ENCODE measurements at places on chromosomes 2 and 18. TPM values are rescaled to one million over a fixed set of nuclear protein-coding genes. Genes with fewer than 3 reads are reported as not detected.
A peak's percentile ranks its signal among the peaks of the same experiment; 100 is the strongest.

DNA sequence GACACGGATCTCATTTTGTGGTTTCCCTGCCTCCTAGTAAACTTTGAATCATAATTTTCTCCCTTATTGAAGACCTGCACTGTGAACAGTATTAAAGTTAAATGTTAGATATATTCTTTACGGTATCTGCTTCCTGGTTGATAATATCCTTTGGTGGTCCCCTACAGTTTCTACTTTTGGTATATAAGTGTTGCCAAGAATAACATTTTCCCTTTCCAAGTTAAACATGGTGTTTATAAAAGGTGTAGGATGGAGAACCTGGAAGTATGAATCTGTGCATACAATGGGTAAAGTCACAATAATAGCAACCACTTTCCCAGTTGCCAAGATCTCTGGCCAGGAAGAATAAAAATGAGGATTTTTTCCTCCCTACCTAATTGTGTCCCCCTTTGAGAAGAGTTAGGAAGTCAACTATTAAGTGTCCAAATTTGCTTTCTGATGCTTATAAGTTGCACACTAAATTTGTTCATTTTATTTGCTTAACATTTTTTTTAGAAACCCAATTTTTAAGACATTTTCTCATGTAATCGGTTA lies 201.0 kb upstream of the STK17B start:
- DNase-seq = no peak

DES gene
- not detected for total RNA-seq

DNA sequence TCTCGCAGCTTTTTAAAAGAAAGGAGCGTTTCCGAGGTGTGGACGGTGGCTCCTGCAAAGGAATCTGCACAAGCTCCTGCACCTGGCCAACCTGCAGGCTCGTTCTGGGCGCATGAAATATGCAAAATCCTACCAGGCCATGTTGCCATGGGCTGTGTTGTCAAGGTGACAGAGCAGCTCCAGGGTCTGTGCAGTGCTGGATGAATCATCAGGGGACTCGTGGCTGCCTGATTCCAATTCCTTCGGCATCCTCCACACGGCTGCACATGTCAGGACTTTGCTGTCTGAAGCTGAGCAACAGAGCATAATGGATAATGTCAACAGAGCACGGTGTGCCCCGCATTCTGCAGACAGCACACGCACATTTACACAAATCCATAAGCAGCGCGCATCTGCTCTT lies 120.5 kb downstream of the EIPR1 start:
- DNase-seq = no peak

TSHZ1 gene
- 5.6 TPM for total RNA-seq

DNA sequence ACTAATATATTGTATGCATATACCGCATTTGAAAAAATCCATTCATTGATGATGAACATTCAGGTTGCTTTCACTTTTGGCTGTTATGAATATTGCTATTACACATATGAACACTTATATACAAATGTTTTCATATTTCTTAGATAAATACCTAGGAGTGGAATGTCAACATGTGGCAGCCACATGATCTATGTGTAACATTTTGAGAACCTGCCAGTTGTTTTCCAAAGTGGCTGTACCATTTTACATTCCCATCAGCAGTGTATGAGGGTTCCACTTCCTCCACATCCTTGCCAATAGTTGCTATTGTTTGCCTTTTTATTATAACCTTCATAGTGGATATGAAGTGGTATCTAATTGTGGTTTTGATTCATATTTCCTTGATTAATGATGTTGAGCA lies 40.5 kb downstream of the CCDC85A start:
- DNase-seq = no peak

VWC2L gene
- total RNA-seq = not detected

GRCh38 chr18:42067518-42067917 lies 112.5 kb downstream of the PIK3C3 start:
- DNase-seq = no peak

AOX1 gene
- 54.9 TPM for total RNA-seq

DNA sequence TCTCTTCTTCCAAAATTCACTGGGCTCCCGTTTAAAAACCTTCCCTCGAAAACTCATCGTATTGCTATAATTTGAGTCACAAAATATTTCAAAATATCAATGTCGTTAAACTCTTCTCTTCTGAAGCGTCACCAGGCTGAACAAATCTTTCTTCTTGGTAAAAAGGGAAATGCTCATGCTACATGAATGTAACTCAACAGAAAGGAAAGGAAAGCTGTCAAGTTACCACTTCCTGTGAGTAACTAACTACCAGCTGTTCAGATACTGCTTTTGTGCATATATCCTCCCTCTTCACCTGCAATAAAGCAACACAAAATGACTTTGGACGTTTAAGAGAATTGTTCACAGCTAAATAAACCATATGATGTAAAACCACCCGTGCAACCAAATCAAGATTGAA lies 95.4 kb downstream of the DOCK10 start:
- DNase-seq = peak; percentile 72

GRCh38 chr2:109615637-109616144 lies 1.5 kb downstream of the SOWAHC start:
- peak; percentile 34 for DNase-seq

FAM161A gene
- total RNA-seq = 2.0 TPM

AGXT gene
- total RNA-seq = not detected

DNA sequence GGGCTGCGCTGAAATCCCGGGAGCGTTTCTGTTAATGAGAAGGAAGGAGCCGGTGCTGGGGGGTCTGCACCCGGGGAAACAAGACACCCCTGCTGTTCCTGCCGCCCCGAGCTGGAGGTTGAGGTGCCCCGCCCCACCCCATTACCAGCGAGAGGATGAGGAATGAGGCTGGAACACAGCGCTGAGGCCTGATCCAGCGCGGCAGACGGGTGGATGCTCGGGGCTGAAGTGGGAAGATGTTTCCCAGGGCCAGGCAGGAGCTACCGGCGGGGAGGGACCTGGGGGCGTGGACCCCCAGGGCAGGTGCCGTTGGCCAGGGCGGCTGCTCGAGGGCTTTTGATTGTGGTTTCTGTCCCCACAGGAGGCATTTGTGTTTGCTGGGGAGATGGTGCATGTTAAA lies 134.3 kb upstream of the CTDP1 start:
- DNase-seq = no peak

DNA sequence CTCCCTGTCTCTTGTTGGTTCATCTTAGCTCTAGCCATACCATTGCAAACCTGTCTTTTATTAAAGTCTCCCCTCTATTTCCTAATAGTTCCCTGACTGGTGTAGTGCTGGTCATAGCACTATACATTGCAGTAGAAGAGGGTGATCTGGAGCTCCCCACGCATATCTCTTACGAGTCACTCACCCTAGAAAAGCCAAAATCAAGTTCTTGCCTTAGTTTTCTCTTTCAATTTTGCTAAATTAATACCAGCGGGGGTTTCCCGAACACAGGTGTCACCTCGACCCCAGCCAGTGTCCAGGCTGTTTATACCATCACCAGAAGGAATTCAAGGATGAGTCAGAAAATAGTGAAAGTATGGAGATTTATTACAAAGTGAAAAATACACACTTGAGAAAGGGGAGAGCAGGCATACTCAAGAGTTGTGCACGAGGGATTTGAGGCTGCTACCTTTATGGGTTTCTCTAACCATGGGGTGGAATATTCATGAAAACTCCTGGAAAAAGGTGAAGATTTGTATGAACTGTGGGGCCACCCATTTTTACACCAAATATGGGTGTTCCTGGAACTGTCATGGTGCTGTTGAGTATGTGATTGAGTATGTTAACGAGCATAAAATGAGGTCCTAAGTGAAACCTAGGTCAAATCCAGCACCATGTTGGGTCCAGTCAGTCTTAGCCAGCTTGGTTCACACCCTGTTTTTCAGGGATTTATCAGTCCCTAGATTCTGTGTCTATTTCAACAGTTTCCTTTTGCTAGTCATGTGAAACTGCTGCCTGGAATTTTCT lies 20.2 kb downstream of the PROKR1 start:
- DNase-seq = no peak

CXCR2 gene
- not detected for total RNA-seq

GRCh38 chr2:75053484-75054112 lies 95.2 kb downstream of the POLE4 start:
- peak; percentile 77 for DNase-seq

- no peak for DNase-seq
Measured at GRCh38 chr18:48956356-48956755, 5.6 kb upstream of the SMAD7 start.

DNA sequence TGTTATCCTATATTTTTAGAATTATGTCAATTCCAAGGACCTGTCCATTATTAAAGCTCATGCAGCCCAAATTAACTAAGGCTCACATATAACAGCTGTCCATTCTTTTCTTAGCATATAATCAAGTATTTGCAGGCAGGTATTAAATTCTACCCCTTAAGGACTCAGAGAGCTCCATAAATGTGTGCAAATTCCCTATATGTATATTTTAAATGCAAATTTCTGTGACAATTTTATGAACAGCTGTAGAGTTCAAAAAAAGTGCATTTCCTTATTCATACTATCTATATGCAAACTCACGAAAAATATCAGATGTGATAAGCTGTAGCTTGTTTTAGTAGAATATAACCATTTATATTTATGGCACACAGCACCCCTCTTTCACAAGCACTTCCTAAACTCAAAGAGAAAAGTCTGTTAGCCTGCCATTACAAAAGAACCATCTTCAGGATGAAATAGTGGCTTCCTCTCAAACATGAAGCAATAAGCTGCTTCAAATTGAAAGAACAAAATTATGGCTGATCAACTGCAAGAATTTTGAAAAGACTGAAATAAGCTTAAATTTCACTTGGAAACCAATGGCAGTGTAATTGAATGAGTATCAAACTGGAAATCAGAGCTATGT lies 155.0 kb upstream of the REG3G start:
- no peak for DNase-seq

GRCh38 chr18:48055351-48055750 lies 124.9 kb upstream of the SMAD2 start:
- DNase-seq = no peak

TUBA3E gene
- not detected for total RNA-seq

ERICH2 gene
- total RNA-seq = 1.4 TPM

- no peak for DNase-seq
Measured at GRCh38 chr2:196967116-196967515, 40.6 kb upstream of the PGAP1 start.

GRCh38 chr2:63044362-63045327 lies 6.0 kb upstream of the OTX1 start:
- DNase-seq = no peak

- DNase-seq = peak; percentile 87
Measured at GRCh38 chr2:118750959-118751565, 96.4 kb downstream of the EN1 start.

CDH19 gene
- 0.11 TPM for total RNA-seq

DNA sequence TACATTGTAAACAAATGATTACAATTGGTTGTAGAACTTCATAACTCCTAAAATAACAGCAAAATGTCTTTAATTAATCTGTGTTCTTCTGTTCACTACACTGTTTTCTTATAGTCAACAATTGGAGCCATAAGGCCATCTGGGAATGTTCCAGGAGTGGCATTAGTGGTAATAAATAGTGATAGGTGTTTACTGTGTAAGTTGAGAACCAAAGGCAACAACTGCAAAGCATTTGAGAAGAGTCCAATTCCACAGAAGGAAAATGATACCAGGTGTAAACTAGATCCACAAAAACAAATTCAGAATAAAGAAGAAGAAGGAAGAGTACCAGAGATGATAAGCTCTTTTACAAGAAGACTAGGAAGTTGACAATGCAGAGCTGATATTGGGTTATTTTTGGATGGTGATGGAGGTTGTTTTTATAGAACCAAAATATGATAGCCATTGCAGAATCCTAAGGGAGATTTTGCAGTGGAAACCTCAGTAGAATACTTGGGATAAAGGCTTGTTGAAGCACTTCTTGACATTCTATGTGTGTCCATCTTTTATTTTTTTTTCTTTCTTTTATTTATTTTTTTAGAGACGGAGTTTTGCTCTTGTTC lies 52.9 kb downstream of the ANTXR1 start:
- no peak for DNase-seq

- no peak for DNase-seq
Measured at GRCh38 chr2:37098416-37099118, 14.2 kb downstream of the GPATCH11 start.

GPR45 gene
- not detected for total RNA-seq

DNA sequence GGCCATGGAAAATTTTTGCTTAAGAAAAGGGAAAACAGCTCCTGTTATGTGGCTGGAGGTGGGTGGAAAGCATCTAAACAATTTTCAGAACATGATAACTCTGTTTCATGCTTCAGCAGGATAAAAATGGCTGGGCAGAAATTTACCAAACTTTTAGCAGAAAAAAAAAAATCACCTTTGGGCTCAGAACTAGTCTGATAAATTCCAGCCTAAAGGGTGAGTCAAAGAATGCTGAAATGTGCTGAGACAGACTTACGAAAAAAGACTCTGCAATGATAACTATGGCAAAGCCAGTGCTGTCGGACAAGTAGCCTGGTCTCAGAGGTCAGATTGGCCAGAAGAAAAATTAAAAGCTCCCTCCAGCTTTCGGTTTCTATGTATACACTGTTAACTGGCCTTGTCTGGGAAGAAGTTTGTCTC lies 123.6 kb downstream of the LRATD1 start:
- peak; percentile 28 for DNase-seq

DNA sequence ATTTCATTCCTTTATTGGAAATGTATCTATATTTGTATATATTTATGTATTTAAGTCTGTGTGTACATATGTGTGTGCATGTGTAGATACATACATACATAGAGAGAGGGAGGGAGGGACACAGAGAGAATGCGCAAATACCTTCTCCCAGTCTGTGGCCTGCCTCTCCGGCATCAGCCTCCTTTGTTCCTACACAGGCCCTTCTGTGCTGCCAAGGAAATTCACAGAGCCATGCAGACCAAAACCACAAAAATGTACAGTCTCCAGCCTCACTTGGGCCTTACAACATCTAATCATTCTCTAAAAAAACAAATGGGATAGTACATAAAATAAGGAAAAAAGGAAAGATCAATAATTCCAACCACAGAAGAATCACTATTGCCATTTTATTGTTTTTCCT lies 8.8 kb upstream of the CRACDL start:
- no peak for DNase-seq

SCTR gene
- total RNA-seq = not detected

DNA sequence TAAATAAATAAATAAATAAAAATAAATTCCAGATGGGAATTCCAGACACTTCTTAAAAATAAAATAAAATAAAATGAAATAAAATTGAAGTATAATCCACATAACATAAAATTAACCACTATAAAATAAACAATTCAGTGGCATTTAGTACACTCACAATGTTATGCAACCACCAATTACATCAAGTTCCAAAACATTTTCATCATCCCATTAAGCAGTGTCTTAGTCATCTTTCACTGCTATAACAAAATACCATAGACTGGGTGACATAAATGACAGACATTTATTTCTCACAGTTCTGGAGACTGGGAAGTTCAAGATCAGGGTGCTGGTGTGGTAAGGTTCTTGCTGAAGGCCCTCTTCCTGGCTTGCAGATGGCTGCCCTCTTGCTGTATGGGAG lies 22.6 kb upstream of the PROKR1 start:
- no peak for DNase-seq

- no peak for DNase-seq
Measured at GRCh38 chr2:155256803-155257202, 558.3 kb downstream of the KCNJ3 start.

MEP1B gene
- not detected for total RNA-seq

- DNase-seq = no peak
Measured at GRCh38 chr2:145851730-145852129, 1331.8 kb upstream of the ZEB2 start.
